Chondrocyte (in vitro differentiated cells): ENCODE measurements at places on chromosomes 6 and 20. TPM values are rescaled to one million over a fixed set of nuclear protein-coding genes. Genes with fewer than 3 reads are reported as not detected.

The CSE1L gene
- 39.5 to 59.9 TPM (median 40.7 TPM) in 3 replicates for total RNA-seq

The CDH4 gene
- total RNA-seq, result 0.48 to 1.1 TPM (median 0.99 TPM) in 3 replicates

The ZNF831 gene
- total RNA-seq, result not detected in 3 replicates

The FLOT1 gene
- 66.8 to 72.7 TPM (median 69.1 TPM) in 3 replicates for total RNA-seq

The RUNX2 gene
- 12.2 to 20.4 TPM (median 14.0 TPM) in 3 replicates for total RNA-seq

The DZANK1 gene
- 1.5 to 1.9 TPM (median 1.5 TPM) in 3 replicates for total RNA-seq

The THBD gene
- total RNA-seq, result 8.0 to 38.2 TPM (median 37.5 TPM) in 3 replicates

The NKAIN2 gene
- total RNA-seq, result 3.4 to 37.9 TPM (median 4.0 TPM) in 3 replicates

The EDEM2 gene
- total RNA-seq, result 21.0 to 25.5 TPM (median 22.4 TPM) in 3 replicates

DNA sequence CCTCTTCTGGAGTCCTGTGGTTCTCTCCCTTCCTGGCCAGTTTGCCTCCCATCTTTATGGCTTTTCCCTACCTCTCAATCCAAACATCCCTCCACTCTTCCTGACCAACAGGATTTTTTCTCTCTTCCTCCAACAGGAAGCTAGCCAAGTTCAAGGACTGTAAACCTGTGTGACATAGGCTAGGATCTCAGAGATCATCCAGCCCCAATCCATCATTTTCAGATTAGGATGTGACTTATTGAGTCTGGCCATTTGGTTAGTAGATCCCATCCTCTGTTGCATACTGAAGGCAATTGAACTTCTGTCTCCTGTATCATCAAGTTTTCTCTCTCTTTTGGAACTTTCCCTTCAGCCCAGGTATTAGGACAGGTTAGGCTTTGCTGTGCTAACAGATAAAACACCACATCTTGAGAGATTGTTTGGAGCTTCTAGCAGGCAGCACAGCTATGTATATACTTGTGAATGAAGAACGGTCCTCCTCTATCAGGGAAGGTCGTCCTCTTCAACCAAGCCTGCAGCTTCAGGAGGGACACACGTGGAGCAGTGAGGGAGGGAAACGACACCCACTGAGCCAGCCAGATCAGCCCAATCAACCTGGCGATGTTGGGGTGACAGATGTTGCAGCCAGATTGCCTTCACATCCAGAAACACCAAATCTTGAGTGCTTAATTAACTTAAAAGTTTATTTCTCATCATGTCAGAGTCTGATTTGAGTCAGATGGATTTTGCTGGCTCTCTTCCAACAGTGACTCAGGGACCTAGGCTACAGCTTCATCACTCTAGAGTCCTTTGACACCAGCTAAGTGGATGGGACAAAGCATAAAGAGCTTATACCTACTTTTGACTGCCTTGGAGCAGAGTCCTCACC is 106.8 kb downstream of the GJA10 start:
- DNase-seq, result no peak

- DNase-seq, result no peak
These were observed 1355.1 kb downstream of the HACE1 start for GRCh38 chr6:103504501-103505154.

GRCh38 chr6:110654096-110654820 is 161.0 kb downstream of the CDK19 start:
- DNase-seq, result no peak

DNA sequence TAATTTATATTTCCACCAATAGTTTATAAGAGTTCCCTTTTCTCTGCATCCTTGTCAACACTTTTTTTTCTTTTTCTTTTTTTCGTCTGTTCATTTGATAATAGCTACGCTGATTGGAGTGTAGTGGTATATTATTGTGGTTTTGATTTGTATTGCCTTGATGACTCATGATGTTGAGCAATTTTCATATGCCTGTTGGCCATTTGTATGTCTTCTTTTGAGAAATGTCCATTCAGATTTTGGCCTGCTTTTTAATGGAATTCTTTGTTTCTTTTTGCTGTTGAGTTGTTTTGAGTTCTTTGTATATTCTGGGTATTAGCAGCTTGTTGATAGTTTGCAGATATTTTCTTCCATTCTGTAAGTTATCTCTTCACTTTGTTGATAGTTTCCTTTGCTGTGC is 773.4 kb downstream of the KIF16B start:
- DNase-seq, result no peak

DNA sequence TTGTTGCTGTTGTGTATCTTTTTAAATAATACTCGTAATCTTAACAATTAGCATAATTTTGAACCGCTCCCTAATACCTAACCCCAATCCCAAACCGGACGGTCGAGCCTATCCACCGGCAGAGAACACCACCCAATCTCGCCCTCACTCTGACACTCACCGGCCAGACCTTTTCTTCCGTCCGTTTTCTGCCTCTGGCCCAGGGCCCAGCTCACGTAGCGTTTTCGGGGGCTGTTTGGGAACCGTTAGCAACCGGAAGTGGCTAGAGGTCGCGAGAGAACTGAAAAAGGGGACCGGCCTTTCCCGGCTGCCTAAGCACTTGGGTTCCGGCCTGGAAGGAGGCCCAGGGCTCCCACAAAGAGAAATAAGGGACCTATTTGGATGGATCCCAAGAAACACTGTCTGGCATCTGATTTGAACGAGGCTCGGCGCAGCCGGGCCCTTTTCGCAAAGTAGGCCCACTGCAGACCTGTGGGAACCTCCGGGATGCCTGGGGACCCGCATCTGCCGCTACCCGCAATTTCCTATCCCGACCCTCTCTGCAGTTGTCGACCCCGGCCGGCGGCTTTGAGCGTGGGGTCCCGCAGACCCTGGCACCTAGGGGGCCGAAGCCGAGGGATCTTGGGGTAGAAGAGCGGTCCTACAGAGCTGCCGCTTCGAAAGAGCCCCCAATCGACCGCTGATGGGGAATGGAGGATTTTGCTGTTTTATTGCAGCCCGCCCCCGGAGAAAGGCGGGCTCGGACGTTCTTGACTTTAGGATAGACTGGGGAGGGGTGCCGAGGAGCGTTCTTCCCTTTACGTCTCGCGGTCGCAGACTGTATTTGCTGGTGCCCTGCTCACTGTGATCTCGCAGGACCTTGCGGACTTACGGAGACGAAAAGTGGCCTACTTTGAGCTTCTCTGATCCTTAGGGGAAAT is 4.8 kb upstream of the ZKSCAN8 start:
- DNase-seq, result peak; percentile 91

- no peak for DNase-seq
These were observed 307.7 kb downstream of the ARHGAP18 start for GRCh38 chr6:129402244-129402643.

DNA sequence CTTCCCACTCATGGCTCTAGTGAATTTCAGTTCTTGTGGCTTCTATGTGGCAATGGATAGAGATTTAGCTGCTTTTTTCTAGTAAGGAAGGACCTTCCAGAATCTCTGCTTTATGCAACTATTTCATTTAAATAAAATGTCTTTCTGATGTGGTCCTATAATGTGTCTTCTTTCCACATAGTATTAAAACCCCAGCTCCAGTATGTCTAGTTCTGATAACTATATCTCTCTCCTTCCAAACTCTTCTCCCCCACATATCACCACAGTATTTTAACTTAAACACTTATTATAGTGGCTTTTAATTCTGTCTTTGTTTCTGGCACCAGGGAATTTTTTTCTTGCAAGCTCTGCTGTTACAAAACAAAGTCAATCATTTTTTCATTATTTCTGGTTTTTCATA is 40.6 kb upstream of the SUMO4 start:
- DNase-seq, result no peak

DNA sequence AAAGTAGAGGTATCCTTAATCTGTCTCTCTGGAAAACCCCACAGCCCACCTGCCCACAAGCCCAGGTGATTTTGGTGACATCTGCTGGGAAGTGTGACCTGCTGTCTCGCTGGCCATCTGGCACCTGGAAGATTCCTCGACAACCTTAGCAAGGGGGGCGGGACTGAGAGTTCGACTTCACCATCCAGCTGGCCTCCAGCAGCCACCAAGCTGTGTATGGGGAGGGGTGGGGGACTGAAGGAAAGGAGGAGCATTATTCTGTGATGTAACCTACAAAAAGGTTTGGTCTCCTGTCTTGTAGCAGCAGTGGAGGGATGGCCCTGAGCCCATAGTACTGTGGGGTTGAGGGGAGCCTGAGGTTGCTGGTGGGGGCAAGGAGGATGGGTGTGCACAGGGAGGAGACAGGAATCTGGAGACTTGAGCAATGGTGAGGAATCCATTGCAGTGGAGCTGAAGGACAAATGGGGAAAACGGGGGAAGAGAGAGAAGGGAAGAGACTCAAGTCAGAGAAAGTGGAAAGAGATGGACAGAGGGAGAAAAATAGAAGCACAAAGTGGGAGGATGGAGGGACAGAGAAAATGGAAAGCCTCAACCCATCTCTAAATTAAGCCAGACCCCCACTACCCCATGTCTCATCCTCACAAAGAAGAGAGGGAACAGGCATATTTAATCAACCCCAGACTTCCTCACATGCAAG is 4.0 kb downstream of the LY6G6F start:
- no peak for DNase-seq

DNA sequence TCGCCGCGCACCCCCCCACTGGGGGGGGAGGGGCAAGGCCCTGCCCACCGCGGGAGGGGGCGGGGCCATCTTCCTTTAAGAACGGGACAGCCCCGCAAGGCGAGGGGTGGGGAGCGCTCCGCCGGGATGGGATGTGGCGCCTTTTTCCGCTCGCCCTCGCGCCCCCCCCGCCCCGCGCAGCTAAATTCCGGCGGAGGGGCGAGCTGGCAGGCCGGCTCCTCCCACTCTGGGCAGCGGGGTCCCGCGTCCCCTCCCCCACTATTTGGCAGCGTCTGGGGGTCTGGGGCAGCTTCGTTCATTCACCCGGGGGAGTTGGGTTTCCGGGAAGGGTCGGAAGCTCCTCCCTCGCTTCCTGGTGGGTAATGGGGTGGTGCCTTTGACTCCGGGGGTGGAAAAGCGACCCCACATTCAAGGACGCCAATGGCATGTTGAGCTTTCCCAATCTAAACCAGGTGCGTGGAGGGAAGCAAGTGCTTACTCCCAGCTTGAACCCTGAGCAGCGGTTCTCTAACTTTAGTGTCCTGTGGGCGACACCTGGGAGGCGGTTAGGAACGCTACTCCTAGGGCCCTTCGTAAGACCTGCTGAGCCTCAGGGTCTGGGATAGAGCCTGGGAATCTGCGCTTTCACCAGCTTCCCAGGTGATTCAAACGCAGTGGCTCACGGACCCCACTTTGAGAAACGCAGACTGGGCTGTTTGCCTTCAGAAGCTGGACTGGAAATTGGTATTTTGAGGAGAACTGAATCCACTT is 927 bp downstream of the ASXL1 start:
- no peak for DNase-seq

DNA sequence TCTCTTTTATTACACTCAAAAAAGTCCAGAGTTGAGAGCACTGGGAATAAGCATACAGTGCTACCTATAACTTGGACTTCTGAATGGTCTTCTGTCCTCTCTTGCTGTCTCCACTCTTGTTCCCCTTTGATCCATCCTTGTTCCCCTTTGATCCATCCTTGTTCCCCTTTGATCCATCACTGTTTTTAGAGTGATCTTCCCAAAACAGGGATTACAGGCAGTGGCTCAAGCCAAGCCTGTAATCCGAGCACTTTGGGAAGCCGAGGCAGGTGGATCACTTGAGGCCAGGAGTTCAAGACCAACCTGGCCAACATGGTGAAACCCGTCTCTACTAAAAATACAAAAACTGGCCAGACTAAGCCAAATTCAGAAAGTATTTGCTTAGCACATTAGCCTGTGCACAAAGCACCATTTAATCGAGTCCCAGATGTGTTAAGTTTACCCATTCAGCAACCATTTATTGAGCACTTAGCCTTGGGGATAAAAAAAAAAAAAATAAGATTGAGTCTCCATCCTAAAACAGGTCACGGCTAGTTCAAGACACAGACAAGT is 65.0 kb upstream of the NHSL1 start:
- no peak for DNase-seq

GRCh38 chr20:17885544-17885943 is 83.0 kb downstream of the SNX5 start:
- DNase-seq, result no peak

DNA sequence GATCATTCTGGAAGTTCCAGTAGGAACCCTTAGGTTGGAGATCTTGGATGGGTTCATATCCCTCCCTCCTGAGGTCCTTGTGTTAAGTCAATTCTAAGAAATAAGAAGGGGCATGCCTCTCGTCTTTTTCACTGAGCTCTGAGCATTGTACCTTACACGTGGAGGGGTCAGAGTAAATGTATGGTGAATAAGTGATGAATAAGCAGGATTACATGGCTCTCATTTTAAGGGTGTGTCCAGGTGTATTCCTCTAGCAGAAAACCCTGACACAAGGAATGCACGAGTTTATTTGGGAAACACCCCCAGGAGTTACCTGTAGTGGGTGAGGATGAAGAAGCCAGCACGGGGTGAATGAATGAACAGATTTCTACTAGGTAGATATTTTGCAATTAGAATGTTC is 400.2 kb downstream of the KIF16B start:
- no peak for DNase-seq

- no peak for DNase-seq
These were observed 161.1 kb upstream of the OLIG3 start for GRCh38 chr6:137655291-137655690.

- DNase-seq, result no peak
These were observed 90.9 kb downstream of the SPTLC3 start for GRCh38 chr20:13099676-13100075.

DNA sequence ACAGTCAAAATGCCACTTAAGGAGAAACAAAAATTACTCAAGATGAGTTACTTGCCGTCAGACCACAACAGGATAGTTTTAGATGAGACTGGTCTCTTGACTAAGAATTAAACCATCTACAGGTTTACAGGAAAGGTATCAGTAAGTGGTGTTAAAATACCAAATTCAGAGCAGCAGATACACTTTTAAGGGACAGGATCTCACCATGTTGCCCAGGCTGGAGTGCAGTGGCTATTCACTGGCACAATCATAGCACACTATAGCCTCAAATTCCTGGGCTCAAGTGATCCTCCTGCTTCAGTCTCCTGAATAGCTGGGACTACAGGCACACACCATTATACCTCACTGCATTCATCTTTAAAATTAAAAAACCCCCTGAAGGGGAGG is 4.7 kb downstream of the MCCD1 start:
- no peak for DNase-seq

GRCh38 chr6:133891149-133891926 is 2.4 kb downstream of the TCF21 start:
- DNase-seq, result peak; percentile 69
